Hematopoietic multipotent progenitor cell treated with erythropoietin and hydrocortisone succinate and interleukin-3 and kit ligand, for 6 days (in vitro differentiated cells): ENCODE measurements at places on chromosomes 2 and 18.
A peak's percentile ranks its signal among the peaks of the same experiment; 100 is the strongest.

- DNase-seq = no peak
Observed at GRCh38 chr2:160245614-160246155, 45.6 kb upstream of the ITGB6 start.

DNA sequence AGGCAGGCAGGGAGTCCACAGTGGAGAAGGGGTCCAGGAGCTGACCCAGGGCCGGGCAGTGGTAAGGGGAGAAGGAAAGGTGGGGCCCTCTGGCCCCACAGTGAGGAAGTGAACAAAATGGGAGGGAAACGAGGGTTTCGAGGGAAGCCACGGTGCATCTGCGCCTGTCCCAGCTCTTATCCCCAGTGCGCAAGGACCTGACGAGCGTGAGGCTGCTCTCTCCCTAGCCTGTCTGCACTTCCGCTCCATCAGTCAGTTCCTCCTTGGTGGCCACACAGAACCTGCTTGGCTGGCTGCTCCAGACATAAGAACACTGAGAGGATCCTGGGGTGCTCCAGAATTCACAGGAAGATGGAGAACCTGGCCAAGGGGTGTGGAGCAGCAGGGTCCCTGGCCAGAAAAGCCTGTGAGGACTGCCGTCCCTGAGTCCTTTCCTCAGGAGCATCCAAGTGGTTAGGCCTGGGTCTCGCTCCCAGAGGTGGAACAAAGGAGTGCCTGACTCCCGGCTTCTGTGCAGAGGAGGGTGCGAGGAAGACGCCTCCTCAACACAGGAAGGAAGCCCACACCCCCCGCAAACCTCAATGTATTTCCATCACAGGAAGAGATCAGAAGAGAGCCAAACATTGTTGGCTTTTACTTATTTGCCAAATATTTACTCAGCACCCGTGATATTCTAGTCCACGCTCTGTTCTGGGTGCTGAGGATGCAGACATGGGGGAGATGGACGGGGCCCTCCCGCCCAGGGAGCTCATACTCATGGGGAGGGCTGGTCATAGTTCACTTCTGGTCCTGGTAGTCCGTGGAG is 43.7 kb upstream of the SEMA4C start:
- DNase-seq = peak; percentile 53

DNA sequence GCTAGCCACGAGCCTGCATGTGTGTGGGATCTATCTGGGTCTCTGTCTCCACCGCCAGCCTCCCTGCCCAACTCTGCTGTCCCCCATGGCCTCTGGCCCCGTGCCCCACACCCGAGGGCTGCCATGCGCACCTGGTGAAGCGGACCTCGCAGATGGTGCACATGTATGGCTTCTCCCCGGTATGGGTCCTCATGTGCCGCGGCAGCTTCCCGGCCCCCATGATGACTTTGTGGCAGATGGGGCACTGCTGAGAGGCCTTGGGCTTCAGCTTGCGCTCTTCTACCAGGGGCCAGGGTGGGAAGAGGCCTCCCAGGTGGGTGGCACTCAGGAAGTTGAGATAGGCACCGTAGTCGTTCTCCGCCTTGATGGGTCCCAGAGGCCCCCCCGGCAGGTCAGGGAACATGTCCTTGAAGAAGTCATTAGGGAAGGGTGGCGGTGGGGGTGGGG is 109.3 kb upstream of the SMAD2 start:
- DNase-seq = no peak

DNA sequence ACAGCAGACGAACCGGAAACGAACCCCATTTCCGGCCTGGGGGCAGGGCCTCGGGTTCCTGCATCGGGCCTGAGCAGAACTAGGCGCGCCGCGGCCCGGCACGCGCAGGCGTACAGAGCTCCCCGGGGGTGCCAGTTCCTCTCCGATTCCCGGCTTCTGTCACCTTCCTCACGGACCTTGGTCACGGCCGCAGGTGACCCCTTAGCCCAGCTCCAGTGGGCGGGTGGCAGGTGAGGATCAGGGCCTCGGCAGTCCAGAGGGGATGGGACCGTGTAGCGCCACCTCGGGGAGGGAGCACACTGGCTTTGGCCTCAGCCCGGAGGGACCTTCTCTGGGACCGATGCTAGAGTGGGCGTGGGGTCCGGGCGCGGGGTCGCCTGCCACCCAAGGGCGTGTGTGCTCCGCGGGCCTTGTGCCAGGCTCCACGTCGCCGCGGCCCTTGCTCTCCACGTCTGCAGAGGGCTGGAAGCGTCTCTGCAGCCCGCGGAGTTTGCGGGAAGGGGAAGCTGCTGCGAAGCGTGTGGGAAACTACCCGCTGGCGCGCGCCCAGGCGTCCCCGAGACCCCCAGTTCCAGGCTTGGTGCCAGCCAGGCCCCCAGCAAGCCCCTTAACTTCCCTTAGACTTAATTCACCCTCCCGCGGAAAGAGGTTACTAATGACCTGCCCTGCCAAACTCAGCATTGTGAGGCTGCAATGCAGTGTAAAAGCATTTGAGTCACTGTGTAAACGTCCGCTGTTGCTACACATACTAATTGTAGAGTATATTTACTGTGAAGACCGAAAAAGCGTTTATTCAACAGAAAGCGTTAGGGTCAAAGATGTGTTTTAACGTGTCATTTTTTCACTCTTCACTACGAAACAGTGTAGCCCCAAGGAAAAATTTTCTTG is at the start of gene TRAPPC12:
TRAPPC12 (plus strand) TSS at position 48 of the 888 bp plus-strand sequence. CDS start 7,930 bp downstream, outside the sequence.
- DNase-seq = peak; percentile 96

- DNase-seq = no peak
Observed at GRCh38 chr2:220660277-220661145, 911.6 kb downstream of the EPHA4 start.

- DNase-seq = no peak
Observed at GRCh38 chr2:240637116-240637900, 12.0 kb downstream of the GPR35 start.
